ENCODE measurements at places on chromosomes 2 and 18.

DNA sequence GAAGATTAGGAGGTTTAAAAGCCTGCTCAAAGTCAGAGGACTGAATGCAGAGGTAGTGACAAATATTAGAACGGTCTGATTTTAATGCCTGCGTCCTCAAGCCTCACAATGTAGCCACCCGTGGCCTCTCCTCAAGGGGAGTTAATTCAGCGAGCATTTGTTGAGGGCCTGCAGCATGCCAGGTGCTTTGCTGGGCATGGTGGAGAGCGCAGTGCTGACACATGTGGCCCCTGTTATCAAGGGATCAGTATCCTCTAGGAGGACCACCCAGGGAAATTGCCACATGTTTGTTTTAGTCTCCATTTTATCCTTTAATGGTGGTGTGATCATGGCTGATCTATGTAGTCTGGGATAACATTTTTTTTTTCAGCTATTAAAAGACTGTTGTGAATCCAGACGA, 19.2 kb downstream of the PMAIP1 start:
- DNase-seq: no peak

DNA sequence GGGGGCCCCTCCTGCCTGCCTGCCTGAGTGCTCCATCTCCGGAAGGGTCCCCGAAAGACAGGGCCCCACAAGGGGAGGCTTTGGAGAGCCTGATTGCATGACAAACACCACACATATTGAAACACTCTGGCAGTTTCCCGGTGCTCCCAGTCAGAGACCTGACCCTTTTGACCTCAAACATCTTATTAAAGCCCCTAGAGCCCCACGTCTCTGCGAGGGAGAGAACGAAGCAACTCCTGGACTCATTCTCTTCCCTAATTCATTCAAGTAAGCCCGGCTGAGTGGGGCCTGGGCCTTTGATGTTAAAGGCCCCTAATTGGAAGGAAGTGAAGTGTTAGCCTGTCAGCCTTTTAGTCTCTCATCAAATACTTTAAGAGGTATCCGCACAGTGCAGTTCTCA, 335.6 kb downstream of the CYRIA start:
- DNase-seq: no peak

GRCh38 chr2:186894478-186894877, 45.5 kb upstream of the ZSWIM2 start:
- DNase-seq: no peak

DNA sequence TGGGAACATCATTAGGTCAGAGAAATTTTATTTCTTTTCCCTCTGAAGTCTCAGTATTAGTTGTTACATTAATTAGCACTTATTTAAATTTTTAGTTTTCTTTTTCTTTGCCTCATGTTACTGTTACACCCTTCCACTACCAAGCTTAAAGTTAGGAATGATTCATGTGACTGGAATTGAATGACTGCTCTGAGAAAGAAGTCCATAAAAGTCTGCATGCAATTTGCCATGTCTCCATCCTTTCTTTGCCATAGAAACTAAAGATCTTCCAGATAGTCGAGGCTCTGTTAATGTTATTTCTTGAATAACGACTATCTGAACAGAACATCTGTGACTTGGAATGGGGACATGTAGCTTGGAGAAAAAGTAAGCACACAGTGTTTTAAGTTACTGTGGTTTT, 1269.8 kb upstream of the PIK3C3 start:
- no peak for DNase-seq
